ENCODE measurements at places on chromosomes 7 and 10.

- DNase-seq, result peak; percentile 98
These were observed 724.6 kb downstream of the AUTS2 start for GRCh38 chr7:70322856-70323255.

DNA sequence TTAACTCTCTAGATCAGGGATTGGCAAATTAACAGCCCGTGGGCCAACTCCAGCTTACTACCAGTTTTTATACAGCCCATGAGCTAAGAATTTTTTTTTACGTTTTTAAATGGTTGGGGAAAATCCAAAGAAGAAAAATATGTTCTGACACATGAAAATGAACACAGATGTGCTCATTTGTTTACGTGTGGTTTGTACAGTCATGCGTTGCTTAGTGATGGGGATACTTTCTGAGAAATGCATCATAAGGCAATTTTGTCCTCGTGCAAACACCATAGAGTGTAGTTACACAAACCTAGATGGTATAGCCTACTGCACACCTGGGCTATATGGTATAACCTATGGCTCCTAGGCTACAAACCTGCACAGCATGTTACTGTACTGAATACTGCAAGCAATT is 8.3 kb upstream of the SMKR1 start:
- DNase-seq, result no peak

- DNase-seq, result no peak
These were observed 2.9 kb downstream of the RBP4 start for GRCh38 chr10:93598157-93598556.

GRCh38 chr7:131896165-131896863 is 339.9 kb upstream of the PODXL start:
- no peak for DNase-seq

GRCh38 chr7:3431306-3431705 is 130.3 kb downstream of the SDK1 start:
- no peak for DNase-seq

DNA sequence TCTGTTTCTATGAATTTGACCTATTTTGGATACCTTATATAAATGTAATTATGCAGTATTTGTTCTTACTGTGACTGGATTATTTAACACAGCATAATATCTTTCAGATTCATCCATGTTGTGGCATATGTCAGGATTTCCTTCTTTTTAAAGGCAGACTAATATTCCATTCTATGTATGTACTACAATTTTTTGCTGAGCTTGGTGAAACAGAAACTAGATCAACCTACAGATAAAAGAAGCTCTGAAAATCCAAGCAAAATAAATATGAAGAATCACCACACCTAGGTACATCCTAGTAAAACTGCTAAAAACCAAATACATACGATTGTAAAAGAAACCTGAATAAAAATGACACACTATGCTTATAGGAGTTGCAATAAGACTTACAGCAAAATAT is 300.5 kb downstream of the HTR7 start:
- DNase-seq, result no peak

GRCh38 chr10:125316436-125316835 is 156.1 kb upstream of the CTBP2 start:
- no peak for DNase-seq

DNA sequence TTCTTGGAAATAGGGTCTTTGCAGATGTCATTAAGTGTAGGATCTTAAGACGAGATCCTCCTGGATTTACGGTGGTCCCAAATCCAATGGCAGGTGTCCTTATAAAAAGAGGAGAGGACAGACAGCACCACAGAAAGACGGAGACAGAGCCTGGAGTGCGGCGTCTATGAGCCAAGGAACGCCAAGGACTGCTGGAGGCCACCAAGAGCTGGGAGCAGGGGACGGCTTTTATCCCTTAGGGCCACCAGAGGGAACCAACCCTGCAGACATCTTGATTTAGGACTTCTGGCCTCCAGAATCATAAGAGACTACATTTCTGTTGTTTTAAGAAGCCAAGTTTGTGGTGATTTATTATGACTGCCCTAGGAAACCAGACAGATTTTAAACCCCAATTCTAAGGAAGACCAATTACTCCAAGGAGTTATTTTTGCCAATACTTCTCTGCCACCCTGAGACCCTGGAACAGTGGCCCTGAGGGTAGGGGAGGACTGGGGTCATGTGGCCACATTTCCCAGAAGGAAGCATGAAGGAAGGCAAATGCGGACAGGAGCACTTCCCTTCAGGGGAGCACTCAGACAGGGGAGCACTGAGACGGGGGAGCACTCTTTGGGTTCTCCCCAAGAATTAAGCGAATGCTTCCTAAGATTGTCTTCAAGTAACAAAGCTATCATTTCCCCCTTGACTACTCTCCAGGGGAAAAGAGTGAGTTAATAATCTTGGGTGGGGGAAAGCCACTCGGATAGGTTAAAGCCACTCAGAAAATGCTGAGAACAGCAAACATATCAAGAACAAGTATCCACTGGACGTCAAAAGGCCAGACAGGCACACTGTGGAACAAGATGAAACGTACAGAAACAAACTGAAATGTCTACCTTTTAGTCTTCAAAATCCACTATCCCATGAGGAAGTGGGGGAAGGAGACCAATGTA is 67.5 kb downstream of the CHST15 start:
- no peak for DNase-seq

GRCh38 chr10:88110822-88111221 is 247.4 kb downstream of the PTEN start:
- DNase-seq, result no peak

DNA sequence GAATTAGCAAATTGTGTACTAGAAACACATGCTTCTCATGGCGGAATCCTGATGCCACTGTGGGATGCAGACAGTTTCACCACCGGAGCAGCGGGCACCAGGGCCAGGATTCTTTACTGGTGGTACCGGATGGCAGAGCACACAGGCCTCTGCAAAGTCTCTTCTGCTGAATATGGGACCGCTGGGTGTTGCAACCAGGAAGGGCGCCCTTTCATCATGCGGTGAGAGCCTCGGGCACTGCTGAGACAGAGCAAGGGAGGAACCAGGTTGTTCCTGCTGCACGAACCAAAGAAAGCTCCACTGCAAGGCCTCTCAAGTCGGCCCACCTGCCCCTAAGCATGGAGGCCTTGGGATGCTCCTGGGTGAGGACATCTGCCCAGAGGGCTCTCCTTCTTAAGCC is 57.0 kb upstream of the NMT2 start:
- DNase-seq, result no peak

DNA sequence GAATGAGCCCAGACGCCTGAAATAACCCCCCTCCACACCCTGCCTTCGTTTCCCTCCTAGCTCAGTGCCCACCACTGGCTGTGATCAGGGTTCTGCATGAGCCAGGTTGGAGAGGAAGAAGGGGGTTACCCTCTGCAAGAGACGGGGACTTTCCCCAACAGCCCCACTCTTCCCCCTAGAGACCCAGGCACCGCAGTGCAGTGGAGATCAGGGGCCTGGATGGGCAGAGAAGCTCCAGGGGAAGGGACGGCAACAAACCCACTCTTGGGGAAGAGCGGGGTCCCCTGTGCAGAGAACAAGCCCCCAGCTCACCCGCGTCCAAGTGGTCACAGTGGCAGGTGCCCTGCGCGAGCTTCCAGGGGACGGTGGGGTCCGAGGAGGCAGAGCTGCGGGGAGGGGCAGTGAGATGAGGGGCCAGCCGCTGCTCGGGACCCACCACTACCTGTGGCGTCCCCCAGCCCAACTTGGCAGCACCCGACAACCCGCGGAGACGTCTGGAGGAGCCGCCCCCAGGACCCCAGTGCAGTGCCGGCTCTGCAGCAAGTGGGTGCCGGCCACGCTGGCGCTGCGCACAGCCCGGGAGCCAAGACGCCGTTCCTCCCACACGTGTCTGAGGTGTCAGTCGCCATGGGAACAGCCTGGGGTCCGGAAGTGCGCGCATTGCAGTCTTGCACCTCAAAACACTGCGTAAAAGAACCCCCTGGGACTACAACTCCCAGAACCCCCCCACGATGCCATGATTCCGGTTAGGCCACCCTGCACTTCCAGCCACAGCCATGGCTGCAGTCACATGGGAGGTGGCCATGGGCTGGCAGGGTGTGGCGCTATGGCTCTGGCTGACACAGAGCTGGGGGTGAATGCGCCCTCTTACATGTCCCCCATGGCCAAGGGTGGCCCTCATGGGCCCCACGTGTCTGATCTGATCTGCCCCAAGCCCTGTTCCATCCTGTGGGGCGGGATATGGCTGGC is 45.8 kb upstream of the WIPI2 start:
- no peak for DNase-seq

- no peak for DNase-seq
These were observed 25.2 kb upstream of the FIGNL1 start for GRCh38 chr7:50475340-50475739.

GRCh38 chr7:155506854-155507337 is 39.5 kb downstream of the CNPY1 start:
- no peak for DNase-seq

- DNase-seq, result no peak
These were observed 5.2 kb upstream of the NKX6-2 start for GRCh38 chr10:132790934-132791829.

DNA sequence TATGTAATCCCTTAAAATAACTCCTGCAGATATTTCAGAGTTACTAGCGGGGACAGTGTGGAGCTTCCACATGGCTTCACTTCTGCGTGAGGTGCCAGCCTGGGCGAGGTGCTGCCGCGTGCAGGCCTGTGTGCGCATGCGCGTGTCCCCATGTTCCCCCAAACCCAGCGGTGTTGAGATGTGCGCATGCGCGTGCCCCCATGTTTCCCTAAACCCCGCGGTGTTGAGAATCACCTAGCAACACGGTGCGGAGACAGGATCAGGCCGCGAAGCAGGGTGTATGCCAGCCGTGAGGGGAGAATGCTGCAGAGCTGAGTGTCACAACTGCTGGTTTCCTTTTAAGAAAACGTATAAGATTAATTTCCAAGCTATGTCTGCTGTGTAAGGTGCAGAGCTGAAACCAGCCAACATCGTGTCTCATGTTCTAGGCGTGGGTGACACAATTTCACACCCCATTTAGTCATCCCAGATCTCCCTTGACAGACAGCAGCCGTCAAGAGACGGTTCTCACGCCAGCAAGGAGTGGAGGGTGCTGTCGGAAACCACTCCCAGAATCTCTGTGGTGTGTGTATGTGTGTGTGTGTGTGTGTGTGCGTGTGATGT is 71.9 kb upstream of the ADARB2 start:
- no peak for DNase-seq

GRCh38 chr10:44039599-44039998 is 345.3 kb downstream of the CXCL12 start:
- DNase-seq, result no peak

DNA sequence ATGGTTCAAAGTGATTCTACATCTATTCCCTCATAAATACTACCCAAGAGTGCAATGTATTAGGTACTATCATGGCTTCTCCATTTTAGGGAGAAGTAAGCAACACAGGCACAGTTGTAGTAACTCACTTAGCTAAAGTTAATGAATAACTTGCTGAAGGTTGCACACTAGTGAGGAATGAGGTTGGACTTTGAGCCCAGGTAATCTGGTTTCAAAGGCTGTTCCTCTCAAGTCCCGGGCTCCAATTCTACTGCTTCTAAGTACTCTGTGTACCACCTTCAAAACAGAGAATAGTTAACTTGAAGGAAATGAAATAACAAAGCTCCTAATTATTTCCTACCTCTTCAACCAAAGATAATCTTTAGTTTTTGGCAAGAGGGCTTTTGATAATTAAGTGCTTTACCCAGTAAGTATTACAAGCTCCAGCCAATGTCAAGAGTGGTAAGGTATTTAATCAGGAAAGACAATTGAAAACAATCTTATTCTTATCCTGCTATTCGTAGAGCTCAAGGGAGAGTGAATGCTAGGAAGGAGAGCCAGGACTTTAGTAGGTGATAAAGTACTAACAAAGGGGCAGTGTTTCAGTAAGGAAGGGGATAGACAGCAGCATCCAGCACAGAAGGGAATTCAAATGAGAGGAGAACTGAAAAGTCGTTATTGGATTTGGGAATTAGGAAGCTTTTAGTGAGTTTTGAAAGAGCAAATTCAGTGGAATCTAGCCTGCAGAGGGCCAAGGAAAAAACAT is 158.2 kb upstream of the PTPRZ1 start:
- no peak for DNase-seq

DNA sequence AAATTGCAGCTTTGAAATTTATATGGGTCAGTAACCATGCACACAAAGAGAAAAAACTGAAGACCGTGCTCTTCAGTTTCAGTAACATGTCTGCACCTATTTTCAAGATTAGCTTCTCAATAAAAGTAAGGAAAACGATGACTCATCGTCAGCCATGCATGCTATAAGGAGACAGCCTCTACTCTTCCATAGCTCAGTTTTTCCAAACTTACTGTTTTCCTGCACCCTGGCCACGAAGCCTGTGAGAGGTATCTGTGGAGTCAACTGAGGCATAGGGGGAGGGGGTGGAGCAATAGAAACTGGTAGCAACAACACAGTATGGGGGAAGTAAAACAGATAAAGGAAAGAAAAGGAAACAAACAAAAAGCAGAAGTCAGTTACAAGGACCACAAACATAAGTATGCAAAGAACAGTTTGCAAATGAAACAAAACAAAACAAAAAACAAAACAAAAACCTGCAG is 58.0 kb downstream of the PDSS1 start:
- no peak for DNase-seq

DNA sequence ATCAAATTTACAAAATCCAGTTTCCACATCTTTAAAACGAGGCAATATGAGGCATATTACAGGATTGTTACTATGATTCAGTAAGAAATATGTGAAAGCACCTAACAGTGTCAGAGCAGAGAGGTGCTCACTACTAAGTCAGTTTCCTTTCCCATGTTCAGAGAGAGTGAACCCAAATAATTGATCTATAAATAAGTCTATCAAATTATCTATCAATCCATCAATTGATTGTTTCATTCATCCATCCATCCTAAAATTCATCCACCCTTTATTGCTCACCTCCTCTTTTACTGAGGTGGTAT is 340.8 kb downstream of the SUGCT start:
- DNase-seq, result no peak

- no peak for DNase-seq
These were observed 61.4 kb upstream of the ASAH2 start for GRCh38 chr10:50312464-50313437.

DNA sequence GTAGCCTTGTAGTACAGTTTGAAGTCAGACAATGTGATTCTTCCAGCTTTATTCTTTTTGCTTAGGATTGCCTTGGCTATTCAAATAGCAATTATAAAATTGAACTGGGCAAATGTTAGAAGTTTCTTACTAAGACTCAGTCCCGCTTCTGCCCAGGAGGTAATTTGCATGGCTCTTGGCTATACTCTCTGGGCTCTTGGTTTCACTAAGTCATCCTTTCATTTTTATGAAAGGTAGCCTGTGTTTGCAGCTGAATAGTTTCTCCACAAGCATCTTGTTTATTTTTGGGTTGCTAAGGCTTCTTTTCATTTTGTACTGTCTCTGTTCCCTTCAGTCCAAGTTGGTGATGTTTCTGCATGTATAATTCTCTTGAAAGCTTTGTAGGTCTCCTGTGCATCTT is 340.6 kb downstream of the SH2D4B start:
- no peak for DNase-seq

- DNase-seq, result no peak
These were observed 132.9 kb downstream of the BAMBI start for GRCh38 chr10:28810057-28810870.

GRCh38 chr7:92137557-92137956 is 3.3 kb upstream of the CYP51A1 start:
- no peak for DNase-seq

GRCh38 chr7:51352174-51353100 is 35.8 kb upstream of the COBL start:
- DNase-seq, result no peak
